Bladder microvascular endothelial cell (primary cell): ENCODE measurements at places on chromosomes 6 and 20. TPM values are rescaled to one million over a fixed set of nuclear protein-coding genes. Genes with fewer than 3 reads are reported as not detected.

Gene AHI1
- total RNA-seq, result 6.8 and 14.7 TPM in 2 replicates

Gene OOEP
- not detected in 2 replicates for total RNA-seq

Gene SLC13A3
- total RNA-seq, result 0.13 TPM in 1 of 2 replicates, not detected in the other

Gene TNXB
- 0.49 and 6.1 TPM in 2 replicates for total RNA-seq

Gene HLA-DRB5
- total RNA-seq, result 1.6 and 12.3 TPM in 2 replicates

Gene TCP1
- 172 and 310 TPM in 2 replicates for total RNA-seq

Gene TRIM10
- total RNA-seq, result not detected in 2 replicates

Gene LHFPL5
- not detected in 2 replicates for total RNA-seq

Gene BTN2A1
- 7.8 and 15.2 TPM in 2 replicates for total RNA-seq

Gene CHRNA4
- total RNA-seq, result 0.06 TPM in 1 of 2 replicates, not detected in the other

Gene SLCO4A1
- total RNA-seq, result 4.0 and 5.0 TPM in 2 replicates

Gene CPXM1
- under 0.01 and 0.38 TPM in 2 replicates for total RNA-seq

Gene EPB41L1
- 3.7 and 19.9 TPM in 2 replicates for total RNA-seq

Gene MEA1
- total RNA-seq, result 38.9 and 39.6 TPM in 2 replicates

Gene KCNQ5
- under 0.01 TPM in 2 replicates for total RNA-seq

Gene HUS1B
- total RNA-seq, result 0.65 and 3.7 TPM in 2 replicates

Gene RTEL1
- total RNA-seq, result 8.3 and 14.5 TPM in 2 replicates

Gene POM121L2
- total RNA-seq, result not detected in 2 replicates

Gene LPA
- not detected in 2 replicates for total RNA-seq

Gene CRYBG1
- total RNA-seq, result 35.0 and 38.2 TPM in 2 replicates

Gene PNRC1
- 38.5 and 44.7 TPM in 2 replicates for total RNA-seq

Gene MROH8
- 0.25 and 0.49 TPM in 2 replicates for total RNA-seq

Gene MRPL14
- total RNA-seq, result 62.5 and 64.4 TPM in 2 replicates

Gene SCUBE3
- total RNA-seq, result 0.65 and 3.0 TPM in 2 replicates

Gene GSTA3
- total RNA-seq, result not detected in 2 replicates

Gene PTPRK
- 44.7 and 148 TPM in 2 replicates for total RNA-seq

Gene SPATA25
- 0.49 and 0.50 TPM in 2 replicates for total RNA-seq

Gene PRND
- total RNA-seq, result 0.88 and 2.4 TPM in 2 replicates

Gene MUC21
- total RNA-seq, result not detected in 2 replicates

Gene SNTA1
- 4.3 and 4.9 TPM in 2 replicates for total RNA-seq

Gene BAK1
- total RNA-seq, result 16.5 and 21.7 TPM in 2 replicates

Gene SERINC3
- total RNA-seq, result 96.7 and 97.1 TPM in 2 replicates

Gene KATNA1
- total RNA-seq, result 20.4 and 23.9 TPM in 2 replicates

Gene MCHR2
- not detected in 2 replicates for total RNA-seq

Gene CRISP2
- total RNA-seq, result not detected in 2 replicates
